ENCODE measurements at places on chromosomes 2 and 18.

GRCh38 chr2:112939425-112939824, 28.5 kb downstream of the IL37 start:
- DNase-seq = no peak

DNA sequence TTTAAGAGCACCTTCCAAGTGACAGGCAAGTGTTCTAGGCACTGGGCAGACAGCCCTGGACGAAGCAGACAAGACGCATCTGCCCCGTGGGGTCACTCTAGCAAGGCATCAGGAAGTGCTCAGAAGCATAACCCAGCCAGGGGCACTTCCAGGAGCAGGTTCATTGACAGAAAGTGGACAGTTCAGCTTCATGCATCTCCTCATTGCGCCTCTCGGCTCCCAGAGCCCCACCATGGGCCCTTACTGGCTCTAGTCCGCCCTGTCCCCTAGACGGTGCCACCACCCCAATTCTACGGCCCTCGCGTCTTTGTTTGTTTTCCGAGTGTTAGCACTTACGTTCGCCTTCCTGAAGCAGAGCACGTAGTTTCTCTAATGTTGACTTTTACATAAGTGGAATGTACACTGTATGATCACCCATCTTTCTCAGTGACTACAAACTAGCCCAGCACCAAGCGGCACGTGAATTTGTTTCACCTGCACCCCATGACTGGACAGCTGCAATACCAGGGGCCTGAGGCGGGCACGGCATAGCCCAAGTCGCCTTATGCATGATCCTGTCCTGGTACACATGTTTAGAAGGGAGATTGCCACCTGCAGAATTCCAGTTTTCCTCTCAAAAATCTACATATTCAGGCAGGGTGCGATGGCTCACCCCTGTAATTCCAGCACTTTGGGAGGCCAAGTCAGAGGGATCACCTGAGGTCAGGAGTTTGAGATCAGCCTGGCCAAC, 33.2 kb downstream of the SNED1 start:
- no peak for DNase-seq

DNA sequence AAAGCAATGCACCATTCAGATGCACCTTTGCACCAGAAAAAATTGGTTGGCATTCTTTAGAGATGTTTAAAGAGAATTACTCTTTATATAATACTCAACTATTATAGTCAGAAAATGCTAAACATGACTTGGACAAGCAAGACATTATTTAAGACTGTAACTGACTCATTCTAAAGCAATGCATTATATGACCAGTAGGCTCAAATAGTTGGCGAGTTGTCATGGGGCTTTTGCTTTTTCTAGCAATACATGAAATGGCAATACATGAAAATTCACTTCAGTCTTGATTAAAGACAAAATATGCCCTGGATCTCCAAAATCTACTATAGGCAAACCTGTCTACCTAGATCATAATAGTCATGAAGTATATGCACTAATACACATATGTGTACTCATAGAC, 216.9 kb upstream of the VWC2L start:
- no peak for DNase-seq

GRCh38 chr2:23616630-23617029, 231.7 kb downstream of the KLHL29 start:
- no peak for DNase-seq

DNA sequence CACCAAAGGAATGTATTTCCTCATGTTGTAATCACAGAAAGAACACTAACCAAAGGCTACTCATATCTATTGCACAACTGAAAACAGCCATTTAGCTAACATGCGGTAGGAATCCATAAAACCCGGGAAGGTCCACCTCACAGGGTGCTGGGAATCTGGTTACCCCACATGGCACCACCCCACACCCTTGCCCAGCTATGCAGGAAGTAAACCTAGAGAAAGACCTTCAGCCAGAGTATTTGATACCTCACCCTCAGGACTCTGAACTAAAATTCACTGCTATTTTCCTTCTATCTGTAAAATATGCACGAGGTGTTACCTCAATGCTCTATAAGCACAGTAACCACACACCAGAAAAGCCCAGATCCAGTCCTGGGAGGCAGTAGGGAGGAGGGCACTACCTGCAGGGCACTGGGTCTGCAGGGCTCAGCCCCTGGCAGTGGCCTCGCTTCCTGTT, 45.8 kb downstream of the PTPN2 start:
- peak; percentile 83 for DNase-seq

DNA sequence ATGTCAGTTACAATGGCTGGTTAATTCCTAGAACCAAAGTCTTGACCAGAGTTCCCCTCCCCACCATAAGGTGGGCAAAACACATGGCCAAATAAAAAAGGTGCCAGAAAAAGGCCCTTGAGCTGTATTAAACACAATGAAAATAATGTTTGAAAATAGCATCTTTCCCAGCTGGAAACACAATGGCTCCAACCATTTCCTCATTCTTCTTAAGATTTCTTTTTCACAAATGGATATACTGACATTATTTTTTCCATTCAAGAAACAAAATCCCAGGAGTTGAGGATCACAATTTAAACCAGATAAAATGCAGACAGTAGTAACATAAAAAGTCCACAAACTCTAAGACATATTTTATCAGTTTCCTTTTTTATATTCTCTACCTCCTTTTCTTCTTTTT, 143.8 kb downstream of the EXOC6B start:
- DNase-seq = no peak

Data from hepatocyte (in vitro differentiated cells).